Sigmoid colon (tissue), 7 donors: ENCODE measurements at places on chromosomes 12 and 14. TPM values are rescaled to one million over a fixed set of nuclear protein-coding genes. Genes with fewer than 3 reads are reported as not detected.

The CLEC2B gene
- total RNA-seq = 16.9 TPM

The A2M gene
- total RNA-seq = 195 TPM

The AQP6 gene
- 0.71 TPM for total RNA-seq

The DTX1 gene
- 8.0 TPM for total RNA-seq

The SLC7A8 gene
- total RNA-seq = 16.8 TPM

The SERPINA10 gene
- not detected for total RNA-seq

DNA sequence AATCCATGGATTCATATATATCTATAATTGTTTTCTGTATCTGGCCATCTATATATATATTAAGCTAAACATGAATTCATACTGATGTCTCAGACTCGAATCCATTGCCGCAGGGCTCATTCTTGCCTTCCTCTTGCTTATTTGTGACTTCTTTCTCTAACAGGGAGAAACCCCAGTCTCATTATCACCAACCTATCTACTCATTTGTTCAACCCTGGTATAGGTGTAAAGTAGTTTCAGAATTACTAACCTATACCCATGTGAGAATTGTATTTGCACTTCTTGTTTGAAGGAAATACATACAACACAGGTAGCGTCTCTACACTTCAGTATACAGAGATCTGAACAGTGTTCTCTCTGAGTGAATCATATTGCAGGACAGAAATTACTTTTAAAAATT is 77.7 kb downstream of the PTPN11 start:
- DNase-seq = no peak

- peak; percentile 72 for DNase-seq
These were observed 662 bp downstream of the EPS8 start for GRCh38 chr12:15788233-15789219.

DNA sequence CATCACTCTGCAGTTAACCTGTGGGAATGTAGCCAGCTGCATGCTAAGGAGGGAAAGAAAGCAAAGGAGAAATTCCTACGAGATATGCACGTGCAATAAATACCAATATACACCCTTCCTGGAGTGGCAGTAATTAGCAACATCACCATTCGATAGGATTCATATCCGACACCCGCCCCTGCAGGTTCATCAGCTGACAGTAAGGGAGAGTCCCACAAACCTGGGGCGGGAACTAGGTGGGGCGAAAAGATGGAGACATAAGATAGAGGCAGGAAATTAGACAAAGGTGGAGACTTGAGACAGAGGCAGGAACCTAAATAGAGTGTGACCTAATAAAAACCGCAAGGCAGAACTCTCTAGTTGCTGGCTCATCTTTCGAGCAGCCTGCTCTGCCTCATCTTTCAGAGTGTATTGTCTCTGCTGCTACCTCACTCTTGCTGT is 51.6 kb downstream of the PLEKHG3 start:
- no peak for DNase-seq

GRCh38 chr12:17975763-17976162 is 114.2 kb downstream of the RERGL start:
- no peak for DNase-seq

GRCh38 chr14:55707365-55707804 is 127.4 kb downstream of the KTN1 start:
- no peak for DNase-seq

- DNase-seq = no peak
These were observed 3.2 kb upstream of the MEG3 start for GRCh38 chr14:100822532-100823296.

- no peak for DNase-seq
These were observed 8.8 kb downstream of the DDX47 start for GRCh38 chr12:12821975-12822374.

- no peak for DNase-seq
These were observed 32.5 kb downstream of the BRMS1L start for GRCh38 chr14:35858521-35859209.

- no peak for DNase-seq
These were observed 54.9 kb upstream of the GNG2 start for GRCh38 chr14:51805541-51805940.

DNA sequence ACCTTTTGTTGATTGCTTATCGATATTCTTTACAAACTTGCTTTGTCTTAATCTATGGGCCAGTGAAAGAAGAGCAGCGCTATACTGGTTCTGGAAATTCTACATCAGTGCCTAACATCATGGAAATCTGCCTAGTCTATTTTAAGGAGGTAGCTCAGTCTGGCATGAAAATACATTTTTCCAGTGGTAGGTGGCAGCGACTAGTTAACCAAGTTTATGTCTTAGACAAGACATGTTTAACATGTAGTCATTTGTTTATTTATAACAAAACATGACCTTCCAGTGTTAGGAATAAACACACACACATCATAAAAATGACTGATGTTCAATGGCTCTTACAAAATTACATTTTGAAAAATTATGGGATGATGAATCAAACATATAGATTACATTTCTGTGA is 336.0 kb upstream of the SOX5 start:
- no peak for DNase-seq

DNA sequence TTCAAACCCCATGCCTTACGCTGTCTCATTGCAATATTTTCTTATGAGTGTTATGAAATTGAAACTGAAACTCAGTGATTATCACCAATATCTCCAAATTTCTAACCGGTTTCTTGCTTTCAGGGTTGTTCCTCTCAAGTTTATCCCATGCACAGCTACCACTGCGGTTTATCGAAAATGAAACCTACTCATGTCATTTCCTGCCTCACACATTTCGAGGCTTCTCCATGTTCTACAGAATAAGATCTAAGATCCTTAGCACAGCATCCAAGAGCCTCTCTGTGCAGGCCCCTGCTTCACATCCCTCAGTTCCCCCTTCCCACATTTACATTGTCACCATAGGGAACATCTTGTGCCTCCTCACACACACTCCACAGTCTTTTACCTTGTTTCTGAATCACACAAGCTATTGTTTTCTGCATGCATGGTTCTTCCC is 45.5 kb upstream of the FAR2 start:
- DNase-seq = no peak

DNA sequence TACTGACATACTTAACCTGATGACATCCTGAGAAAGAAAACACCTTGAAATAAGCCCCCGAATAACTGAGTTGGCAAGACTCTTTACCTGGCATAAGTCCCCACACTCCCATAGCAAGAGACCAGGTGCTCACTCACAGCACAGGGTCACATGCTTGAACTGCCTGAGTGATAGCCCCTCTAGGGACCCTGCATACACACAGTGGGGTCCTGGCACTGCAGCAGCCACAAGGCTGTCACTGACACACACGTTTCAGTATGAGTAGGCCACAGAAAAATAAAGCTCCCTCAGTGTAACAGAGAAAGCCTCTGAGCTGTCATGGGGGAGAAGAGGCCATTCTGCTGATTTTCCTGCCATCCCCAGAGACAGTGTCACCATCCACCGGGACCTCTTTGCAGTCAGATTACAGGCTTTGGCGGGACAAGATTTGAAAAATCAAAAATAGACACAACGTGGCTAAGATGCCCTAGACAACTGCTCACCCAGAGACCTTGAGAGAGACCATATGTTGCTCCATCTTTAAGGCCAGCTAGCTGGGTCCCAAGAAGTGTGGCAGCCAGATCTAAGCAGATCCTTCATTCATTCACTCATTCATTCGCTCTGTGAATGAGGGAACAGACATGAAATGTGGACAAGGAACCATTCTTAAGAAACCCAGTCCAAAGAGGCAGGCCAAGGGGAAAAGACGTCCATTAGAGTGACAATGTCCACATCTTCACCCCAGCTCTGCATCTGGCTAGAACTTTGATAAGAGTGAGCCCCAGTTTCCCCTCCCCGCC is 1.6 kb downstream of the SCARB1 start:
- no peak for DNase-seq

DNA sequence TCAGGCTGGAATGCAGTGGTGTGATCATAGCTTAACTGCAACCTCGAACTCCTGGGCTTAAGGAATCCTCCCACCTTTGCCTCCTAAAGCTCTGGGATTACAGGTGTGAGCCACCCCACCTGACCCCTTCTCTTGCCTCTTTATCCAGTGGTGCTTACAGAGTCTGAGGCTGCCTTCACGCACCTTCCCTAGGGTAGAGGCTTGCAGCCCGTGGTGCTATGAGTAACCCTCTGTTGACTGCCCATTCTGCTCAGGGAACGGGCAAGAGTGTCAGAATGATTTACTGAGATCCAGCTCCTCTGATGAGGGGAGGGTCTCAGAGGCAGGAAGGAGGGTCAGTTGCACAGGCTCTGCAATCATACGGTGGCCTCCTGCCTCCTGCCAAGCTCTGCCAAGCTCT is 125.1 kb upstream of the TBX3 start:
- no peak for DNase-seq

DNA sequence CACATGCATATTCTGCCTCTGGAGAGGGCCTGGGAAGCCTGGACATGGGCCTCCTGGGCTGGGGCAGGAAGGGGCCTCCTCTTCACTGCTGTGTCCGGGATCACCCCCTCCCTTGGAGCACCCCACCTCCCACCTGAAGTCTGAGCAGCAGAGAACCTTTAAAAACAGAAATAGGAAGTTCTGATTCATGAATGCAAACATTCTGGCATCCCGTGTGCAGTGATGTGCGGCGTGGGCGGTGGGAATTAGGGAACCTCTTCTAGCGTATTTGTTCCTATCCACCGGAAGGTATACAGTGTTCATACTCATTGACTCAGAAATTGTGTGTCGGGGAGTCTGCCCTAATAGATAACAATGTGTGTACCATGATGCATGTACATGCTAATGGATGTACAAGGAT is 46.2 kb downstream of the C14orf132 start:
- peak; percentile 13 for DNase-seq

GRCh38 chr12:65817866-65818265 is 6.4 kb upstream of the HMGA2 start:
- no peak for DNase-seq

GRCh38 chr12:117980616-117981015 is 11.8 kb upstream of the KSR2 start:
- no peak for DNase-seq

- no peak for DNase-seq
These were observed 7.4 kb downstream of the PTPN21 start for GRCh38 chr14:88547386-88547780.

- no peak for DNase-seq
These were observed 121.7 kb downstream of the CRACR2A start for GRCh38 chr12:3631272-3631637.

GRCh38 chr12:29591140-29592020 is 93.9 kb upstream of the OVCH1 start:
- DNase-seq = no peak

DNA sequence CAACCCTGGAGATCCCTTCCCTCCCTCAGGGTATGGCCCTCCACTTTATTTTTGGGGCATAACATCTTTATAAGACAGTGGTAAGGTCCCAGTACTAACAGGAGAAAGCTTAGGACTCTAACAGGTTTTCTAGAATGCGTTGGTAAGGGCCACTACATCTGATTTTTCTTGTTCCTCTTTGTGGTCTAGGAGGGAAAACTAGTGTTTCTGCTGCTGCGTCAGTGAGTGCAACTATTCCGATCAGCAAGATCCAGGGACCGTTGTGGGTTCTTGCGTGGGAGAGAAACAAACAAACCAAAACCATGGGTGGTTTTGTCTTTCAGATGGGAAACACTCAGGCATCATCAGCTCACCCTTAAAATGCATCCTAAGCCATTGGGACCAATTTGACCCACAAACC is 123.6 kb upstream of the SLC16A7 start:
- no peak for DNase-seq

- no peak for DNase-seq
These were observed 60.5 kb downstream of the ERGIC2 start for GRCh38 chr12:29320295-29321085.

GRCh38 chr14:21671371-21671770 is 2.2 kb downstream of the OR4E1 start:
- DNase-seq = no peak
